ENCODE measurements at places on chromosomes 2 and 18.

DNA sequence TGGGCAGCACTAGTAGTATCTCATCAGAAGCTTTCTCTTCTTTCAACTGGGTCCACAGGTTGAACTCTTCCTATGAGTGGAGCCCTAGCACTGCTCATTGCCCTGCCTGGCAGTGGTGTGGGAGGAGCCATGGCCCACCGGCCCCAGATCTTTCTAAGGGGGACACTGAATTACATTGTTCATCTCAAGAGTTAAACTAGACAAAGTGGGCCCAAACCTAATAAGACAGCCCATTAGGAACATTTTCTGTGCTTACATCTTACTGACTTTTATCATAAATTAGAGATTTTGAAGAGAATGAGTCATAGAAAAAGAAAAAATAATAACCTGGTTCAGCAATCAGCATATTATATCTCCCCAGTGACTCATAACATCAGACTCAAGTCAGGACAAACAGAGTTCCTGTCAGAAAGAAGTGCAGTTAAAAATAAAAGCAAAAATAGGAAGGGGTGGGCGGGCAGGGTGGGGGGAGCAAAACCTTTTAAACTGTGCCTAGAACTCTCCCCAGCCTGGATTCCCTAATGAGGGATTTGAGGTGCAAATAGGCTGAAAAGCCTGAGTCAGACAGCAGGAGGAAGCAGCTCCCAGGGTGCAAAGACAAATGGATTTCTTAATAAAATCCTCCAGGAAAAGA, 161.6 kb upstream of the TRIB2 start:
- H3K4me1 ChIP-seq, result no peaks in the 10 kb centered on the region
- H3K27ac ChIP-seq, result no peak overlapping the region
- DNase-seq, result no peak
- no peak overlapping the region for H3K4me3 ChIP-seq
- H3K27me3 ChIP-seq, result no peaks in the 10 kb centered on the region

- H3K36me3 ChIP-seq, result no peaks in the 10 kb centered on the region
- no peaks in the 10 kb centered on the region for H3K4me1 ChIP-seq
- no peak overlapping the region for H3K27ac ChIP-seq
- no peaks in the 10 kb centered on the region for H3K27me3 ChIP-seq
These were observed 15.8 kb downstream of the C18orf63 start for GRCh38 chr18:74331404-74331803.

DNA sequence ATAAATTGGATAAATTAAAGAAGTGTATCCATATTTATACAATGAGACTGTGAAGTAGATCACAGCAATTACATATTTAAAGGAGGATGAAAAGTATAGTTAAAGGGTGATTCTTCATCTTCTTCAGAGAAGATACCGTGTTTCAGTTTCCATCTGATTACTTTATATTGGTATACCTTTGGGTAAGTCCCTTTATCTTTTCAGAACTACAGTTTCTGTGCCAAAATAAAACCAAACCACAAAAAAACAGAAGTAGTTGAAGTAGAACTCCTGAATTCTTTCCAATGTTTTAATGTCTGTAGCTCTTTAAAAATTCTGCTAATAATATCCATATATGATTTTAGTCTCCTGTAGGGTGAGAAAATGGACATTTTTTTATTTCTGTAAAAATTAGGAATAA, 231.2 kb upstream of the LINC00305 start:
- H3K4me3 ChIP-seq, result no peak overlapping the region
- H3K36me3 ChIP-seq, result no peaks in the 10 kb centered on the region
- DNase-seq, result no peak
- no peaks in the 10 kb centered on the region for H3K27me3 ChIP-seq

GRCh38 chr18:10239103-10239502, 215.3 kb upstream of the APCDD1 start:
- no peaks in the 10 kb centered on the region for H3K27me3 ChIP-seq
- DNase-seq, result peak; percentile 19
- peaks cover 14% of the 10 kb centered on the region for H3K4me1 ChIP-seq
- H3K36me3 ChIP-seq, result no peaks in the 10 kb centered on the region

- H3K27me3 ChIP-seq, result no peaks in the 10 kb centered on the region
- no peak overlapping the region for H3K4me3 ChIP-seq
- no peak overlapping the region for H3K27ac ChIP-seq
These were observed 41.4 kb downstream of the PKP4 start for GRCh38 chr2:158498043-158498748.

GRCh38 chr2:47569658-47570475, 166.9 kb downstream of the MSH2 start:
- peak overlapping the region; percentile 20 for H3K4me3 ChIP-seq
- no peaks in the 10 kb centered on the region for H3K36me3 ChIP-seq
- DNase-seq, result no peak
- peaks cover 8% of the 10 kb centered on the region for H3K27me3 ChIP-seq
- H3K4me1 ChIP-seq, result peaks cover 12% of the 10 kb centered on the region
